ENCODE measurements at places on chromosomes 6 and 20.

- DNase-seq = no peak
Measured at GRCh38 chr6:11428895-11429294, 108.7 kb upstream of the TMEM170B start.

DNA sequence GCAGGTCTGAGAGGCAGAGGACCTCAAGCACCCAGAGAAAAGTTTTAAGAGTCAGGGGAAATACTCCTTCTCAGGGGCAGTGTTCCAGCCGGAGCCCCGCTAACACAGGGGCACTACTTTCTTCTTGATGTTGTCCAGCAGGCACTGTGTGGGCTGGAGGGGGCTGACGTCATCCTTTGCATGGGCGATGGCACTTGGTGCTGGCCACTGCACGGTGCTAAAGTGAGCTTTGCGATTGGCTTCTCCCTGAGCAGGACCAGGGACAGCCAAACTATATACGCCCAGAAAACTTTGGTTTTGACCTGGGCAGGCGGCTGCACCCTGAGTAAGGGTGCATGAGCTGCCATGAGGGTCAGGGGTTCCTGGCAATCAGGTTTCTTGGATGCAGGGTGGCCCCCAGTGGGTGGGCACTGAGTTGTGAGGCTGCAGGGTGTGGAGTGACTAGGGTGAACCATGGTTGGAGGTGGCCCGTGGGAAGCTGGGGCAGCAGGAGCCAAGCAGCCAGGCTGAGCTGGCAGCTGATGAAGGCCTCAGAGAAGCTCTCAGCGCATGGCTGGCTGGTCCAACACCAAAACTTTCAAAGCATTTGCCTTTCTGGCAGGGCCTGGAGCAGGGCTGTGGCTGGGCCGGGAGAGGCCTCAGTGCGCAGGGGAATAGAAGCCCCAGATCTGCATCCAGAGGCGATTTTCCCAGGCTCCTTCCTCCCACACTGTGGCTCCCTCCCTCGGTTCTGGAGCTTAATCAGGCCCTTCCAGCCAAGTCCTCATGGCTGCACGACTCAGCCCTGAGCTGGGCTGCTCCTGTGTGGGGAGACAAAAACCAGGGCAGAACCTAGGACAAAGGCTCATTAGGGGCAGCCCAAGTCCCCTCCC, 18.3 kb downstream of the MRPS18A start:
- no peak for DNase-seq

DNA sequence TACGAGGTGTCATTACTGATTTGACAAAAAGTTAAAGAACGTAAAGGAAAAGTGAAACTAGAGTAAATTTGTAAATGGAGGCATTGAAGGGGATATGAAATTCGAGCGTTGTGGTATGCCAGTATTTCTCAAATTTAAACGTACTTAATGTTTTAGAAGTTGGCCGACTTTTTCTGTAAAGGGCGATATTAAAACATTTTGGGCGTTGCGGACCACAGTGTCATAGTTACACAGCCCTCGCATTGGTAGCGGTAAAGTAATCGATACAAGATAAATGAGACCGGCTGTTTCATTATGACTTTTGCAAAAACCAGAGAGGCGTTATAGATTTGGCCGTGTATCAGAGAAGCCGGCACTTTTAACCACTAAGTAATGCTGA, 39.6 kb downstream of the OR2B2 start:
- DNase-seq = no peak

DNA sequence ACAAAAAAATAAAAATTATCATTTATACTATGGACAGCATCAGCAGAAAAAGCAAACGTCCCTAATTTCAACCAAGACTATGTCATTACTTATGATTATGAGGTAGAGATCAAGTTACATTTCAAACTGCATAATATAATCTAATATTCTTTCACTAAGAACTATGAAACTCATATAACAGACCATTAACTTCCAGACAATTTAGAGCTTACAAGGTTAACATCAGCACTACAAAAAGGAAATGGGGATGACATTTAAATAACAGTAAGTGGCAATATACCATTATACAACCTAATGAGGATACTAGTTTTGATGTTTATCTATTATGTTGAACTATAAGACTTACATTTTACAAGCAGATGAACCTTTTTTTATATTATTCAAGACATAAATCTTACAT, 261.0 kb upstream of the THEMIS start:
- no peak for DNase-seq

GRCh38 chr6:11064836-11065235, 20.7 kb upstream of the ELOVL2 start:
- DNase-seq = no peak

GRCh38 chr6:108619431-108620197, 58.9 kb downstream of the FOXO3 start:
- no peak for DNase-seq

- DNase-seq = no peak
Measured at GRCh38 chr6:163329991-163330390, 84.5 kb upstream of the QKI start.

DNA sequence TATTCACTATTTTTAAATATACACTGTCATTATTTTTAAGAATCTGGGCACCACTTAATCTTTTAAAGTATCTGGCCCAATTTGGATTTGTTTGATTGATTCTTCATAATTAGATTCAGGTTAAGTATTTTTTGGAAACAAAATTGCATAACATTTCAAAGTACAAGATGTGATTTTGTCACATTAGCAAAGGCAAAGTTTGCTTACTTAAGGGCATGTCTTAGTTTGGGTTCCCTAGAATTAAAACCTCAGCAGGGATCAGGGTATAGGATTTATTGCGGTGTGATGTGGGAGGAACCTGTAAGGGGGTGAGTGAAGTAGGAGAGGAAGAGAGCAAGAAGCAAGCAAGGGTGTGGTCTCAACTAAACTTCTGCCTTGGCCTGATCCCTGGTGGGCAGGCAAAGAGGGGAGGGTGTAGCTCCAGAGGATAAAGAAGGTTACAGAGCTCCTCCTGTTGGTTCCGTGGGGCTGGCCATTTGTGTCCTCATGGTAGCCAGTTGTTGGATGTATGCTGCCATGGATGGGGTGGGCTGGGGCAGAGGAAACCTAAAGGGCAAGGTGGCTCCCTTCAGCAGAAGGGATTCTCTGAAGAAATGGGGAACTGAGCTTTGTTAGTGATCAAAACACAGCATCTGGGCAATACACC, 668.7 kb upstream of the SLC35B3 start:
- no peak for DNase-seq

DNA sequence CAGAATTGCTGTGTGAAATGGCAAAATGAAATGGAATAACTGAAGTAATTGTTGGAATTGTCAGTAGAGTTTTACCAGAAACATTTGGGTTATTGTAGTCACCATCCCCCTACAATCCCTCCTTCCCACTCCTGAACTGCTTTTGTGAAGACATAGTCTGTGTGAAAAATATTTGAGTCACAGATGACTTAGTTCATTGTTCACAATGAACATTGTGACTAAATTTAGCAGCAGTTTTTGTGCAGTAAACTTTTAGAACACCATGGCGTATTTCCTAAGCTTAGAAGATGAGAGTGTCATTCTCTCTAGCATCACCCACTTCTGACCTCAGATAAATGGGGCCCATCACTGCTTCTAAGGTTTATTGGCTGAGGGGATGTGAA, 11.0 kb downstream of the OTOR start:
- DNase-seq = no peak

DNA sequence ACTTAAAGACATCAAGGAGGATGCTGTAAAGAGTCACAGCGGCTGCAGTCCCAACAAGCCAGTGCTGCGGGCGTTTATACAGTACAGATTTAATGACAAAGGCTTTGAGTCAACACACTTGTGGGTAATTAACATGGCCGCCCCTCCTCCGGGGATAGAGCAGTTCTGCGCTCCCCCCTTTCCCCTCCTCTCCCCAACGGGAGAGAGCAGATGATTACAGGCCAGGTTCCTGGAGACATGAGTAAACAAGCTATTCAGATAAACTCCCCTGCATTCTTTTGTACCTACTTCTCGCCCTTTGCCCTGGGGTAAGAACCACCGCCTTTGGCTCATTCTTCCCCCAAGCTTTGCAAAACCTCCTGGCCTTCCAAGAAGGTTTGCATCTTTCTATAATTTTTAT, 23.6 kb upstream of the FABP7 start:
- no peak for DNase-seq

- DNase-seq = no peak
Measured at GRCh38 chr6:1842334-1842733, 232.6 kb downstream of the FOXC1 start.

- no peak for DNase-seq
Measured at GRCh38 chr20:33399924-33400323, 1.4 kb downstream of the CDK5RAP1 start.

DNA sequence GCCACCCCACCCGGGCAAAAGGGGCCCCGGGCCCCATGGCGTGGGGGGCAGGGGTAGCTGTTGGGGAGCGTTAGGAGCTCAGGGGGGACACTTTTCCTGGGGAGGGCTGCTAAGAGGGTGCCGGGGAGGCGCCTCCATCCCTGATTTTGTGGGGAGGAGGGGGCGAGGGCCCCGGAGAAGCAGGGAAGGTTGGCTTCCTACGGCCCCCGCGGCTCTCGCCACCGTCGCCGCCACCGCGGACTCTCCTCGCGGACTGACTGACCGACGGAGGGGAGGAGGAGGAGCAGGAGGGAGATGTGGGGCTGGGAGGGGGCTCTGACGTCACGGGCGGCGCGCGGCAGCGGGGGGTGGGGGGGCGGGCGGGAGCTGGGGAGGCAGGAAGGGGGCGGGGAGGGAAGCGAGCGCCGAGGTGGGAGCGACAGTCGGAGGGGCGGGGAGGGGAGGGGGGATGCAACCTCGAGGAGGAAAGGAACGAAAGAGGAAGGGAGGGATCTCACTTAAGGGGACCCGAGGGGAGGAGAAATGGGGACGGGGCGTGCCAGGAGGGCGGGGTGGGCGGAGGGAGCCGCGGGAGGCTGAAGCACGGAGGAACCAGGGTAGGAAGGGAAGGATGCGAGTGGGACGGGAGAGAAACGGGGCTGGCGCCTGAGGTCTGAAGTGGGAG, 5.1 kb downstream of the GABBR1 start:
- DNase-seq = peak; percentile 74

DNA sequence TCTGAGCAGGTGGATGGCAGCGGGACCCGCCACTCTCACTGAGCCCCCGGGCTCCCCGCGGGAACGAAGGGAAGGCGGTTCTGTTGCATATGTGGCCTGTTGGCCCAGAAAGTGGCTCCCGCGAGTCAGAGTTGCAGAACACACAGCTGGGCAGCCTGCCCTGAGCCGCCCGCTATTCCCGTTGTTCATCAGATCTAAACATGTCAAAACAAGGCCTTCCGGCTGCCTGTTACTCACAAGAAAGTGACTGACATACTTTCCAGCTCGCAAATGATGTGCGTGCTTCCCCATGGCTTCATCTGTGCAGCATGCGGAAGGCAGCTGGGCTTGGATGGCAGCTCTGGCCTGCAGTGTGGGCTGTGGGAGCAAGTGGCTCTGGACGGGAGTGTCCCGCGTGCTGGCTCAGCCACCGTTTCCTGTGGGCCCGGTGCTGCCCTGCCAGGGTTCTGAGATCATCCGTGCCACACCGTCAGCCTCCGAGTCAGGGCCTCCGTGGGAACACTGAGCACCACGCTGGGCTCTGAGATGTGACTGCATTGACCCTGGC, 227.3 kb downstream of the ERMARD start:
- no peak for DNase-seq

GRCh38 chr6:112502351-112503090, 155.4 kb downstream of the RFPL4B start:
- DNase-seq = no peak

- no peak for DNase-seq
Measured at GRCh38 chr6:51265426-51265825, 446.8 kb downstream of the TFAP2B start.

DNA sequence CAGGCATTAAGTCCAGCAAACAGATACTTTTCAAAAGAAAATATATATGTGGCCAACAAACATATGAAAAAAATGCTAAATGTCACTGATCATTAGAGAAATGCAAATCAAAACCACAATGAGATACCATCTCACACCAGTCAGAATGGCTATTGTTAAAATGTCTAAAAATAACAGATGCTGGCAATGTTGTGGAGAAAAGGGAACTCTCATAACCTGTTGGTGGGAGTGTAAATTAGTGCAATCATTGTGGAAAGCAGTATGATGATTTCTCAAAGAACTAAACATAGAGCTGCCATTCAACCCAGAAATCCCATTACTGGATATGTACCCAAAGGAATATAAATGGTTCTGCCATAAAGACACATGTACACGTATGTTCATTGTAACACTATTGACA, 20.6 kb downstream of the KCNQ5 start:
- DNase-seq = no peak

GRCh38 chr6:85580118-85580877, 13.4 kb downstream of the SNX14 start:
- no peak for DNase-seq
